ENCODE measurements at places on chromosomes 3 and 15. TPM values are rescaled to one million over a fixed set of nuclear protein-coding genes. Genes with fewer than 3 reads are reported as not detected.

The ARGFX gene
- total RNA-seq = not detected

The AP4E1 gene
- 26.3 TPM for total RNA-seq

The IL5RA gene
- not detected for total RNA-seq

The RETNLB gene
- total RNA-seq = not detected

The ATP13A5 gene
- total RNA-seq = not detected

DNA sequence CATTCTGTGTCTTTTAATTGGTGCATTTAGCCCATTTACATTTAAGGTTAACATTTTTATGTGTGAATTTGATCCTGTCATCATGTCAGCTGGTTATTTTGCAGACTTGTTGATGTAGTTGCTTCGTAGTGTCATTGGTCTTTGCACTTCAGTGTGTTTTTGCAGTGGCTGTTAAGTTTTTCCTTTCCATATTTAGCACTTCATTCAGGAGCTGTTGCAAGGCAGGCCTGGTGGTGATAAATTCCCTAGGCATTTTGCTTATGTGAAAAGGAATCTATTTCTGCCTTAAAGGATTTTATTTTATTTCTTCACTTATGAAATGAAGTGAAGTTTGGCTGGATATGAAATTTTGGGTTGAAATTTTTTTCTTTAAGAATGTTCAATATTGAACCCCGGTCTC is 70.2 kb upstream of the CD96 start:
- no peak for DNase-seq

GRCh38 chr15:63531586-63531985 is 27.2 kb downstream of the USP3 start:
- DNase-seq = no peak

DNA sequence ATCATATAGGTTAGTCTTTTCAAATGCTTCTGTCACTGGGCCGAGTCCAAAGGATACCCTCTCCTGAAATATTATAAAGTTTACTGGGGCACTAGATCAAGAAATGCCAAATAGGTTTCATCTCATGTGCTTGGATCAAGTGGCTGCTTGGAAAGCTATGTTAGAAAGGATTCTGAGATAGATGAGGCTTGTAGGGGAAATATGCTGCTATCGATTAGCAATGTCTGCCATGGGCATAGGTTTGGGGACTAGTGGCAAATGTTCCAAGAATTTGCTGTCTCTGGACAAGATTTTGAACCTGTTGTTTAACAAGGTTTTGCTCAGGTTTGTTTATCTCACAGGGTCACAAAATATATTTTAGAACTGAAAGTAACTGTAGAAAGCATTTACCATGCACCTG is 23.0 kb upstream of the UBE2Q2 start:
- DNase-seq = no peak

DNA sequence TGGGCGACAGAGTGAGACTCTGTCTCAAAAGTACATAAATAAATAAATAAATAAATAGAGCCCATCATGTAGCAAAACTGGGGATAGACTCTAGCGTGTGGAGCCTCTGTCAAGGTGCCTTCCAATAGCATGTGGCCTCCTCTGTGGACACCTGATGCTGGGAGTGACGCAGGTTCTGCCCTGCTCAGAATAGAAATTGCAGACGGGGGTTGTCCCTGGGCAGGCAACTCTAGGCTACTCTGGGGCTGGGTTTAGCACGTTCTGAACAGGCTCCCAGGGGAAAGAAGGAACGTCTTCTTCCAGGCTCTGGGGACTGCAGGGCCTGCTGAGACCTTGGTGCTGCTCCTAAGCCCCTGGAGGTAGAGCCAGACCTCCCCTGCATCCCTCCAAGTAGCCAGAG is 65.3 kb downstream of the EPHB3 start:
- DNase-seq = no peak

- peak; percentile 68 for DNase-seq
Observed at GRCh38 chr15:101288905-101289513, 6.0 kb downstream of the SNRPA1 start.

- peak; percentile 33 for DNase-seq
Observed at GRCh38 chr15:62109982-62110851, 43.4 kb downstream of the C2CD4A start.

- no peak for DNase-seq
Observed at GRCh38 chr3:185655426-185656320, 69.6 kb downstream of the SENP2 start.

- no peak for DNase-seq
Observed at GRCh38 chr15:60541481-60542299, 62.7 kb upstream of the ICE2 start.

DNA sequence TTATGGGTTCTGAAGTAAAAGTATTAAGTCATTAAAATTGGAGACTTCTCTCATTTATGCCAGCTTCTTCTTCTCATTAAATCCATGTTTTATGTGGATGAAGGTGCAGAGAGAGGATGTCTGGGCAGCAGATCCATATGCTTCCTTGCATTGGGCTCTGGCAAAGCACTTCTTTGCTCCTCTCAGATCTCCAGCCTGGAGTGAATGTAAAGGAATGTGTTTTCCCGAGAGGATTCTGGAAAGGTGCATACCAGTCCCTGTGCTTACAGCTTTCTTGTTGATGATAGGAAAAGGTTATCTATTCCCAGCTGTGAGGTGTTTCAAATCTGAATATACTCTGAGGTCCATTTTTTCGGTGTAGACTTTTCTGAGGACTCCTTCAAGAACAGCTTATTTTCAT is 79.9 kb upstream of the PEX5L start:
- no peak for DNase-seq

- no peak for DNase-seq
Observed at GRCh38 chr3:13245615-13245978, 172.4 kb upstream of the IQSEC1 start.

DNA sequence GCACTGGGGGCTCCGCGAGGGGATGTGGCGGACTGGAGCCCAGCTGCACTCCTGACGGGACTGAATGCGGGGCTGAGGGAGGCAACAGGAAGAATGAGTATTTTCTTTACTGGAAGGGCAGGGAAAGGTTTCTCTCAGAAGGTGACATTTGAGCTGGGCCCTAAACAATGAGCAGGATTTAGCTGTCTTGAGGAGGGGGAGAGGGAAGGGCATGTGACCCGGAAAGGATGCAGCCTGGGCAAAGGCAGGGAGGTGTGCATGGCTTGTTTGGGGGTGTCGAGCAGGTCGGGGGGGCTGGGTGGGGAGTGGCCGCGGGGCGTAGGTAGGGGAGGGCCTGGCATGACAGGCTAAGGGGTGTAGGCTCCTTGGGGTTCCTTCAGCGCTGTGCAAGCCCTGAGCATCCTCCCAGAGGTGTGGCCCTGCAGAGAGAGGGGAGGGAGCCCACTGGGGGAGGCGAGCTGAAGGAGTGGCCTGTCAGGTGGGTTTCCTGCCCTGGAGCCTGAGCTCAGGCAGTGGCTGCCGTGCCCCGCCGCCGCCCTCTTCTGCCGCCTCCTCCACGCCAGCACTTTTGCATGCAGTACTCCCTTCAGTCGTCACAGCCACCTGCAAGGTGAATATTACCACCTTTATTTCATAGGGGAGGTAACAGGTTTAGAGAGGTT is 17.2 kb upstream of the ANKDD1A start:
- no peak for DNase-seq
